ENCODE measurements at places on chromosomes 1 and 21. TPM values are rescaled to one million over a fixed set of nuclear protein-coding genes. Genes with fewer than 3 reads are reported as not detected.

MYBPH gene
- not detected for total RNA-seq

HHAT gene
- 1.4 TPM for total RNA-seq

MAP10 gene
- total RNA-seq, result 0.62 TPM

KDM5B gene
- 40.5 TPM for total RNA-seq

FNDC5 gene
- not detected for total RNA-seq

HPDL gene
- total RNA-seq, result 1.5 TPM

PGLYRP3 gene
- 0.34 TPM for total RNA-seq

ITLN1 gene
- total RNA-seq, result not detected

HP1BP3 gene
- total RNA-seq, result 96.5 TPM

RNU1-1 gene
- under 0.01 TPM for total RNA-seq

SMIM1 gene
- total RNA-seq, result not detected

CD5L gene
- total RNA-seq, result not detected

S100A14 gene
- 2,019 TPM for total RNA-seq

MPL gene
- 0.34 TPM for total RNA-seq

SHISA4 gene
- 2.5 TPM for total RNA-seq

CAPN2 gene
- total RNA-seq, result 185 TPM

CGN gene
- 0.19 TPM for total RNA-seq

Data from hair follicular keratinocyte (primary cell).